ENCODE measurements at places on chromosomes 5 and 9.

- H3K4me1 ChIP-seq, result no peaks in the 10 kb centered on the region
- no peaks in the 10 kb centered on the region for H3K27me3 ChIP-seq
- H3K4me3 ChIP-seq, result no peak overlapping the region
- H3K36me3 ChIP-seq, result no peaks in the 10 kb centered on the region
Measured at GRCh38 chr5:179051784-179052183, 8.4 kb upstream of the ZNF354C start.

DNA sequence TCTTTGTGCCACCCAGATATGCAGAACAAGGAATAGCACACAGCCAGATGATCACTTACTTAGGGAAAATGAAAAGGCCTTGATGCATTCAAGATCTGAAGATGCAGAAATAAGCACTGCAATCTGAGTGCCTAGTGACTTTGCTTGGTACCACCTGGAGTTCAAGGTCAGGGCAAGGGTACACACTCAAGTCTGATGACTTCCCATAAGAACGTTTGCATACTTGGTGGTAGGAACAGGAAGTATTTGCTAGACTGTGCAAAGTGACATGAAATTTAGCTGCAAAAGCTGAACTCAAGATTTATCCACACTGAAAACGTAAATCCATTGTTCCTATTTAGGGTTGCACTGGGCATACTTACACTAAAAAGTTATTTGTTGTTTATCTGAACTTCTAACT, 177.1 kb downstream of the PIK3R1 start:
- H3K4me1 ChIP-seq, result peaks cover 8% of the 10 kb centered on the region
- no peaks in the 10 kb centered on the region for H3K36me3 ChIP-seq
- DNase-seq, result no peak
- H3K27ac ChIP-seq, result no peak overlapping the region
- no peaks in the 10 kb centered on the region for H3K27me3 ChIP-seq
- H3K4me3 ChIP-seq, result no peak overlapping the region

GRCh38 chr9:12815888-12816287, 41.1 kb downstream of the LURAP1L start:
- no peaks in the 10 kb centered on the region for H3K4me1 ChIP-seq
- H3K27ac ChIP-seq, result no peak overlapping the region
- H3K4me3 ChIP-seq, result no peak overlapping the region

GRCh38 chr9:4842734-4843133, 50.0 kb downstream of the RCL1 start:
- peaks cover 6% of the 10 kb centered on the region for H3K4me1 ChIP-seq
- no peak overlapping the region for H3K4me3 ChIP-seq

- peaks cover 14% of the 10 kb centered on the region for H3K36me3 ChIP-seq
- H3K4me1 ChIP-seq, result no peaks in the 10 kb centered on the region
- H3K27ac ChIP-seq, result no peak overlapping the region
- DNase-seq, result peak; percentile 22
Measured at GRCh38 chr5:95901676-95902627, 59.7 kb downstream of the ELL2 start.

- no peak for DNase-seq
- no peaks in the 10 kb centered on the region for H3K36me3 ChIP-seq
- no peak overlapping the region for H3K27ac ChIP-seq
- peaks cover 16% of the 10 kb centered on the region for H3K27me3 ChIP-seq
- H3K4me1 ChIP-seq, result no peaks in the 10 kb centered on the region
- H3K4me3 ChIP-seq, result no peak overlapping the region
Measured at GRCh38 chr5:88398316-88398715, 129.7 kb upstream of the TMEM161B start.

DNA sequence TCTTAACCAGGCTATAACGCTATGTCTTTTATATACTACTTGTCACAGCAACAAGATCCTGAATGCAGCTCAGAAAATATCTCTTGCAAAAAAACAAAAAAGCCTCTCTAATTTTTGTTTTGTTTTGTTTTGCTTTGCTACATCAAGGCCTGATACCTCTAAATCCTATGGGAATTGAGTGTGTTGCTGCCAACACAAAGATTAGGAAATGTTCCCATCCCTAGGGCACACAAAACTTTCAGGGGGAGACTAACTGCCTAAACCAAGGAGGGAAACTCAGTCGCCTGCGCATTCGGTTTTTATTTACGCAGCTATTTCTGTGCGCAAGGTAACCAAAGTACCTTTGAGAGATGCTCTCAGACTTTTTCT, 1.7 kb downstream of the SSBP2 start:
- peak overlapping the region; percentile 63 for H3K4me3 ChIP-seq
- no peaks in the 10 kb centered on the region for H3K27me3 ChIP-seq
- no peaks in the 10 kb centered on the region for H3K36me3 ChIP-seq
- DNase-seq, result no peak
- H3K27ac ChIP-seq, result peak overlapping the region; percentile 26
